ENCODE measurements at places on chromosomes 7 and 10.

- DNase-seq = no peak
Measured at GRCh38 chr7:95501261-95501832, 15.6 kb downstream of the ASB4 start.

- no peak for DNase-seq
Measured at GRCh38 chr7:130865408-130866236, 131.6 kb upstream of the KLF14 start.

GRCh38 chr7:95649546-95649945 is 53.2 kb upstream of the PDK4 start:
- DNase-seq = no peak

- DNase-seq = no peak
Measured at GRCh38 chr10:77007834-77008233, 629.8 kb downstream of the KCNMA1 start.

GRCh38 chr7:155610633-155611193 is 33.7 kb upstream of the RBM33 start:
- DNase-seq = no peak

GRCh38 chr7:43792471-43793150 is 34.1 kb downstream of the BLVRA start:
- no peak for DNase-seq

DNA sequence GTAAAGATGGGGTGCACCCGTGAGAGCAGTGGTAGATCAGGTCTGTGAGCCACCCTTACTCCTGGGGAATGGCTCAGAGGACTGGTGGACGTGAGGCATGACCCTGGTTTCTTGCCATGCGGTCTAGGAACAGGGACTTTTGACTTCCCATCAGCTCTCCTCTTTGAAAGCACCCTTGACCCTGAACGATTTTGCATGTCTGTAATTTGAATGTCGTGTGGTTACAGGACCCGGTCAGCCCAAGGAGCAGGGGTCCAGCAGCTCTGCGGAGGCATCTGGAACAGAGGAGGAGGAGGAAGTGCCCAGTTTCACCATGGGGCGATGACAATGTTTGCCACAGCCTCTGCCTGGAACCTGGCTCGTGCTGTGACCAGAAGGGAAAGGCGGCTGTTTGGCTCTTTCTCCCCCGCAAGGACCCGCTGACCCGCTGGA is 8.6 kb upstream of the ORAI2 start:
- no peak for DNase-seq

- no peak for DNase-seq
Measured at GRCh38 chr7:90961037-90961725, 303.1 kb upstream of the FZD1 start.

- no peak for DNase-seq
Measured at GRCh38 chr10:70164163-70164562, 6.2 kb downstream of the SAR1A start.

GRCh38 chr10:86331861-86332260 is 34.7 kb downstream of the GRID1 start:
- DNase-seq = no peak

- DNase-seq = no peak
Measured at GRCh38 chr7:70377957-70378356, 754.0 kb upstream of the GALNT17 start.

DNA sequence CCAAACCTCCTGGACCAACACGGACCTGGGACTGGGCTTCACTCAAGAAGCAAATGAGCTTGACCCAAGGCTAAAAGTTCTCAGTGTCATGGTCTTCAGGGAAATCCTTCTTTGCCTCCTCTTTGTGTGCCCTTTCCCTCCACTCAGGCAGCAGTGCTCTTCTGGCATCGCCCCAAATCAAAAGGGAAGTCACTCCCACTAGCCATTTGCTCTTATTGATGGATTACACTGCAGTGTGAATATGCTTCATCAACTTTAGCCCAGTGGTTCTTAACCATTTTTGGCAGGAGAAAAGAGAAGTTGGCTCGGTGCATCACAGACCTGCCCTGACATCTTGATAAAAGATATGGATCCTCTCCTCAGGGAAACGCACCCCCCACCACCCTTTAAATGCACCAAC is 19.2 kb upstream of the IKZF1 start:
- no peak for DNase-seq

DNA sequence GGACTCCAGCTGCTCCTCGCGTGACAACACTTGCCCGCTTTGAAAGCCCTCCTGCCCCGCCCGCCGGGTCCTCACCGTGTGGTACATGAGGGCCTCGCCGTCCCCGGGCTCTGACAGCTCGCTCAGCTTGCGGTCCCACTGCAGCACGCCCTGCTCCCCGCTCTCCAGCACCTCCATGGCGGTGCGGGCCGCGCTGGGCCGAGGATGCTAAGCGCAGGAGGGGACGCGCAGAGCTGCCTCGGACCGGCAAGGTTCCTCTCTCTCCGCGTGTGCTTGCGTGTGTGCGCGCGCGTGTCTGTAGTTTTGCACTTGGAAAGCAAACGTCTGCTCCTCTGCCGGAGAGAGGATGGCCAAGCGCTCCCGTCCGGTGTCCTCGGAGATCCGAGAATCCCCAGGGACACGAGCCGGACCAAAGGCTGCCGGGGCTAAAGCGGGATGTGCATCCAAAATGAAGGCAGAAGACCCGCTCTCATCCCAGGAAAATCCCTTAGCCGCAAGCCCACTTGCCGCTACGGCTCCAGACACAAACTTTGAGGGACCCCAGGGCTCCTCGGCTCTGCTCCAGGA is at the start of gene CREB3L2:
Gene CREB3L2, minus strand, starts transcription at position 558 of the 567 bp plus-strand sequence. Its CDS starts 381 bp downstream, at position 177.
- DNase-seq = no peak

DNA sequence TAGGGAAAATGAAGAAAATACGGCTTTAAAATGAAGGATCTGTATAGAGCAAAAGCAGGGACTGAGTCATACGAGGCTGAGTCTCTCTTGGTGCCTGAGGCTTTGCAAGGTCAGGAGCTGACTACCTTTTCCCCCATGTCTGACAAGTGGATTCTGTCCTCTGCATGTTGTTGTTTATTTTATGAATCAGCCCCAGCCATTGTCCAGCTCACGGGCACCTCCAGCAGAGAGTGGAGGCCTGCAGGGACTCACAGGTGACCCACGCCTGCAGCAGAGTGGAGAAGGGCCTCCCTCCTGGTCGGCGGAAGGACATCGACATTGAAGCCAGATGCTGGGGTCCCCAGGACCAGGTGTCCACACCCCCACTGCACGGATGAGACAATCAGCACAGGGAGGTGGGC is 233.9 kb downstream of the WDR37 start:
- DNase-seq = no peak

DNA sequence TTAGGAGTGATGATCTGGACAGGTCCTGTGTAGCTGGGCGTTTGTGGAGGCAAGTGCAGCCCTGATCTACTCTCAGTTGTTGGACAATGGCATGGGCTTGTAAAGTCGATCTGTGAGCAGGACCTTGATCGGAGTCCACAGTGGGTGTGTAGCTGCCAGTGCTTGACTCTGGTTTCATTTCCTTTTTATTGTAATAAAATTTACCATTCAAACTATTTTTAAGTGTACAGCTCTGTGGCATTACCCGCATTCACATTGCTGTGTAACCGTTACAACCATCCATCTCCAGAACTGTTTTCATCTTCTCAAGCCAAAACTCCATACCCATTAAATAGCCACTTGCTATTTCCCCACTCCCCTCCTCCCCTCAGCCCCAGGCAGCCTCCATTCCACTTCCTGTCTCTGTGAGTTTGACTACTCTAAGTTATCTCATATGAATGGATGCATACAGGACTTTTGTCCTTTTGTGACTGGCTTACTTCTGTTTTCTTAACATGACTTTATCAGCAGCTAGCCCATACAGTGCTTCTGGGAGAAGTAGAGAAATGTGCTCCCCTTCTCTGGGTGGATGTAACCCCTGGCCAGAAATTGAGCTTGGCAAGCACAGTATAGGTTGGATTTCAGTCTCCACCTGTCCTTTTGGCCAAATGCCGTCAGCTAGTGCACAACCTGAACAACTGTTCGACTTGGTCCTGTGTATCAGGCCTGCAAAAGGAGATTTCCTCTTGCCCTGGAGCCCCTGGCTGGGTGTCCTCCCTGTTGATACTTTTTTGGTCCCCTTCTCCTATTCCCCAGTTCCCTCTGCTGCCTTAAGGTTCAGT is 180.0 kb downstream of the LRMDA start:
- DNase-seq = no peak

DNA sequence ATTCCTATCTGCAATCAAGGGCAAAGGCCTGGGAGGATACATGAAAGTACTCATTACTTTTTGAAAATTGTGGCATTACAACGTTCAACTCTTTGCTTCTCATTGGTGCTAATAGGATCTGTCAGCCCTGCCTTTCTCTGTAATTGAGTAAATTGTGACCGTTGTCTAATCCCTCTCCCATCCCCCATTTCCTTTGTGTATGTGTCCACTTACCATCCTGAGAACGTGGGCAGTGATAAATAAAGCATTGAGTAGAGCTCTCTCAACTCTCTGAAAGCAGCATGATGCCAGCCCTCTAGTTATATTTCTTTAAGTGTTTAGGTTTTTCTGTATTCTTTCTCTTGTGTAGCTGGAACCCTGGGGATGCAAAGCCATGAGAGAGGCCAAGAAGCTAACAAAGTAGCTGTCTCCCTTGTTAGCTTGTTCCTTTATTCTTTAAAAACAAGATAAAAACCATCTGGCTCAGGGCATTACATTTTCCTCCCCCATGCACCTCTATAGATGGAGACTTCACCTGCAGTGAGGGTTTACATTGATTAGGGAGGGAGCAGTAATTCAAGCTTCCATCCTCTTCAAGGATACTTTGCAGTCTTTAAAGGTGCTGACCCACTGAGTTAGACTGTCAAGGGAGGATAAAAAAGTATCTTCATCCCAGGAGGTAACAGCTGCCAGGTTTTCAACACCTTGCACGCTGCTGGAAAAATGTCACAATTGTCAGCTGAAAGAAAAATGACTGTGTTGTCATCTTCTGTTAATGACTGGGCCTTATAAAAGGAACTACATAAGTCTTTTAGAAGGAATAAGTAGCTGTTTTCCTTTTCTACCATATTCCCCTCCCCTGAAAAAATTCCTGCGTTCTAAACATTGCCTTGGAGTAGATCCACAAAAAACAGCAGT is 112.3 kb downstream of the BTRC start:
- DNase-seq = no peak

GRCh38 chr10:130901311-130902165 is 410.0 kb downstream of the TCERG1L start:
- DNase-seq = no peak

- no peak for DNase-seq
Measured at GRCh38 chr7:140036224-140036962, 26.4 kb downstream of the PARP12 start.

DNA sequence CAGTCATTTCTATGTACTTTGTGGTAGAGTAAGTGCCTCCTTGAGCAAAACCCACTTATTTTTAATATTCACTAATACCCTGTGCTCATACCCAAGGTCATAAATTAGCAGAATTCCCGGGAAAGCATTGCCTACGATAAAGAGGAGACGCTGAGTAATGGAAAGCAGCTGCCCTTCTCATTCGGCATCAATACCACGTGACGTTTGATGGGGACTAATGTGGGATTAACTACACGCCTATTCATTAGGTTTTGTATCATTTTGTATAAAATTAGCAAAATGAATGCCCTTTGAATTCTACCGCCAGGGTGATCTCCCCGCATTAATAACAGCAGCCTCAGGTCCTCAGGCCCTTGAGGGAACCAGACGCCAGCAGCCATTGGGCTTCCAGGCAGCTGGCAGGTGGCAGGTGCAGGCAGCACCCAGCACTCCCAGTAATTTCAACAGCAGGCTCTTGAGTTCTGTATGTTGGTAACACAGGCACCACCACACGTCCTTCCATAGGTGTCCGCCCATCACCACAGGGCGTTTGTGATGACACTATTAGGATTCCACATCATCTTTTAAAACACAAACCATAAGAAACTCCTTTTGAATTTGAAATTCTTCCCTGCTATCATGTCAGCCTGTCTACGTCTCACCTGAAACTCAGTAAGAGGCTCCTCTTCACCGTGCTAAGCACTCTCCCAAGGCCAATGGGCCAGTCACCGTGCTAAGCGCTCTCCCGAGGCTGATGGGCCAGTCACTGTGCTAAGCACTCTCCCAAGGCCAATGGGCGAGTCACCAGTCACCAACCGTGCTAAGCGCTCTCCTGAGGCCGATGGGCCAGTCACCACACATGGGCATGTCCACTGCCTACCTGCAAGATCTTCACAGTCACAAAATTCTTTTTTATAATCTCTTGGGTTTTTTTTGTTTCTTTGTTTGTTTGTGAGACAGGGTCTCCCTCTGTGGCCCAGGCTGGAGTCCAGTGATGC is 509.4 kb downstream of the PTPRN2 start:
- DNase-seq = no peak

- no peak for DNase-seq
Measured at GRCh38 chr10:95741807-95742467, 14.0 kb upstream of the ENTPD1 start.

DNA sequence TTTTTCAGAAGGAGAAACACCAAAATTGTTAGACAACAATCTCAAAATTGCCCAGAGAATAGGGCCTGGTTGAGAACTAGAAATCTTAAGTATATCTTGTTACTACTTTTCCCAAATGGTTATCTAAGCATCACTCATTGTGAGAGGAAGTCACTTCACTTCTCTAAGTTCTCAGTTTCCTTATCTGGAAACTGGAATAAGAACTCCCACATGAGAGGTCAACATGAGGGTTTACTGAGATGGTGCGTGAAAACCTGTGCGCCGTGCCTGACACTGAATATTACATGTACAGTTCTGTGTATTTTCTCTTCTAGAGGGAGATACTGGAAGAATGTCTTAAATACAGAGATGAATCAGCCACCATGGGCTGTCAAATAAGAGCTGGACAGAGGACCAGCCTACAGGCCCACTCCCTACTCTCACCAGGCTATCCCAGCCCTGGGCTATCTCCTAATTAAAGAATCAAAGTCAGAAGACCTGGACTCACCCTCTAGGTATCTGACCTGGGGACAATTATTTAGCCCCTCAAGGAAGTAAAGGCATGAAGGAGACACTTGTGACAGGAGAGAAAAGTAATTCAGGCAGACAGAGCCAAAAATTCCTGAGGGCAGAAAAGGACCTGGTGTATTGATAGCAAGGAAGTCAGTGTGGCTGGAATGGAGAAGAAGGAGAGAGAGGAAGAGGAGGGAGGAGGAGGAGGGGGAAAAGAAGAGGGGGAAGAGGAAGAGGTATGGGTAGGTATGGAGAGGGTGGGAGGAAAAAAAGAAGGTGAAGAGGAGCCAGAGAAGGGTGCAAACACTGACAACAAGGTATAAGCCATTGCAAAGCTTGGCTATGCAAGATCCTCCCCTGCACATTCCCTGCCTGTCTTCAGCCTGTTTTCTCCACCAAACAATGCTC is 44.9 kb downstream of the CCDC71L start:
- DNase-seq = no peak

DNA sequence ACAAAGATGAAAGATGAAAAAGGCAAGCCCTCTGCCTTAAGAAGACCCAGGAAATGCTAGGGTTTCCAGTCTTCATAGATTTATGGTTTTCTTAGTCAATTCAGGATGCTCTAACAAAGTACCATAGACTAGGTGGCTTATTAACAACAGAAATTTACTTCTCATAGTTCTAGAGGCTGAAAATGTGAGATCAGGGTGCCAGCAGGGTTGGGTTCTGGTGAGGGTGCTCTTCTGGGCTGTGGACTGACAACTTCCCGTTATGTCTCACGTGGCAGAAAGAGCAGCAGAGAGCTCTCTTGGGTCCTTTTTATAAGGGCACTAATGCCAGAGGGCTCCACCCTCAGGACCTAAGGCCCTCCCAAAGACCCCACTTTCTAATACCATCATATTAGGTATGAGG is 23.7 kb downstream of the ELMO1 start:
- no peak for DNase-seq

Data from cortex of kidney (tissue), 1 donor.